ENCODE measurements at places on chromosomes 12 and 14. TPM values are rescaled to one million over a fixed set of nuclear protein-coding genes. Genes with fewer than 3 reads are reported as not detected.

GRCh38 chr14:104085032-104085888, at the start of gene ASPG:
Gene ASPG (plus strand): TSS chr14:104085700. CDS start chr14:104085771, 71 bp downstream.
- no peak within 1 kb of the TSS for H3K27ac ChIP-seq
- no peak within 1 kb of the TSS for H3K4me3 ChIP-seq
- H3K4me1 ChIP-seq: peaks cover 2% of the 10 kb centered on the region
- no peak for DNase-seq
- no peaks in the 10 kb centered on the region for H3K36me3 ChIP-seq
- H3K27me3 ChIP-seq: no peaks in the 10 kb centered on the region

Gene MSRB3
- total RNA-seq: not detected

- no peak overlapping the region for H3K4me3 ChIP-seq
- no peaks in the 10 kb centered on the region for H3K27me3 ChIP-seq
These were observed 806.0 kb downstream of the VRK1 start for GRCh38 chr14:97603201-97603600.

GRCh38 chr14:68953196-68953555, 25.9 kb downstream of the ACTN1 start:
- no peak overlapping the region for H3K4me3 ChIP-seq
- no peaks in the 10 kb centered on the region for H3K4me1 ChIP-seq
- no peaks in the 10 kb centered on the region for H3K36me3 ChIP-seq
- no peak overlapping the region for H3K27ac ChIP-seq

DNA sequence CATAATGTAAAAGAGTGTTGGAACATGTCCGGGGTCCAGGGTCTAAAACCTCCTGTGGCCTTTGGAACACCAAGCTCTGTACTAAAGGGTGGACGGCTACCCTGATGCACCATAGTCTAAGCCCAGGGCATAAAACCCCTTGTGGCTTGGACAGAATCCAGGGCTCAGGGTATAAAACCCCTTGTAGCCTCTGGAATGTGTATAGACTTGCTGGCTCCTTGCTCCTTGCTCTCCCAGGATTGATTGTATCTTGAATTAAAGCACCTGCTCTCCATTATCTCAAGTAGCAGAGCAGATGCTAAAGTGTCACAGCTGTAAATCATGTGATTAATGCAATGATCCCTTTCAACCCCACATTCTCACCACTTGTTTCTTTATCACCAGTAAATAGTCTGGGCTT, 556.5 kb downstream of the LRFN5 start:
- no peaks in the 10 kb centered on the region for H3K36me3 ChIP-seq
- no peaks in the 10 kb centered on the region for H3K4me1 ChIP-seq
- DNase-seq: no peak
- no peak overlapping the region for H3K4me3 ChIP-seq

DNA sequence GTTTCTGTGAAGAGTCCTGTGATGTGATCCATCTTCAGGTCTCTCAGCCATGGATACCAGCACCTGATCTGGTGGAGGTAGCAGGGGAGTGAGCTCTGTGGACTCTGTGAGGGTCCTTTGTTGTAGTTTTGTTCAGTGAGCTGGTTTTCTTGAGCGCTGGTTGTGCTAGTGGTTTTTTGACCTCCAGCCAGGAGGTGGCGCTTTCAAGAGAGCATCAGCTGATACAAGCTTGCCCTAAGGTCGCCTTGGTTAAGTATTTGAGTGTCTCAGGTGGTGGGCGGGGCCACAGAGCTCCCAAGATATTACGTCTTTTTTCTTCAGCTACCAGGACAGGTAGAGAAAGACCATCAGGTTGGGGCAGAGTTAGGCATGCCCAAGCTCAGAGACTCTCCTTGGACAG, 139.7 kb downstream of the TTLL5 start:
- H3K36me3 ChIP-seq: peaks cover 5% of the 10 kb centered on the region
- H3K4me3 ChIP-seq: no peak overlapping the region
- no peaks in the 10 kb centered on the region for H3K4me1 ChIP-seq

Measured in B cell (primary cell).